Aorta (tissue), 5 donors: ENCODE measurements at places on chromosomes 2 and 18. TPM values are rescaled to one million over a fixed set of nuclear protein-coding genes. Genes with fewer than 3 reads are reported as not detected.

Gene AOX1
- polyA plus RNA-seq, result 6.9 TPM

Gene KIF1A
- polyA plus RNA-seq, result not detected

Gene CYP27C1
- polyA plus RNA-seq, result not detected

Gene NT5DC4
- not detected for polyA plus RNA-seq

Gene SLC5A7
- polyA plus RNA-seq, result not detected

Gene KCNF1
- polyA plus RNA-seq, result not detected
